Mesenteric fat pad (tissue), 1 donor: ENCODE measurements at places on chromosomes 6 and 20. TPM values are rescaled to one million over a fixed set of nuclear protein-coding genes. Genes with fewer than 3 reads are reported as not detected.

CGAS gene
- 6.0 TPM for total RNA-seq

EFCAB8 gene
- 0.39 TPM for total RNA-seq

ZNF343 gene
- 14.4 TPM for total RNA-seq

DPPA5 gene
- not detected for total RNA-seq

KDM1B gene
- 13.3 TPM for total RNA-seq

CMTR1 gene
- total RNA-seq: 28.5 TPM

FAXC gene
- total RNA-seq: not detected

NKAPL gene
- total RNA-seq: 3.1 TPM

FAM210B gene
- 48.3 TPM for total RNA-seq

SAMD3 gene
- 0.84 TPM for total RNA-seq

LZTS3 gene
- total RNA-seq: 6.2 TPM

LY6G5B gene
- 15.5 TPM for total RNA-seq

EYA4 gene
- 1.0 TPM for total RNA-seq

MDFI gene
- 21.7 TPM for total RNA-seq

MCHR2 gene
- total RNA-seq: not detected

HAO1 gene
- not detected for total RNA-seq

CFB gene
- 38.0 TPM for total RNA-seq

APOM gene
- total RNA-seq: 3.3 TPM

ATP9A gene
- 109 TPM for total RNA-seq

SRSF12 gene
- total RNA-seq: 1.5 TPM

DDO gene
- 3.2 TPM for total RNA-seq

ULBP3 gene
- total RNA-seq: 3.0 TPM

SPTLC3 gene
- total RNA-seq: 6.5 TPM

TRIM31 gene
- not detected for total RNA-seq

ROMO1 gene
- total RNA-seq: 141 TPM

ACSS1 gene
- 14.3 TPM for total RNA-seq

PRDM13 gene
- not detected for total RNA-seq

MOXD1 gene
- total RNA-seq: 2.2 TPM

PRSS35 gene
- 0.26 TPM for total RNA-seq

LHFPL5 gene
- total RNA-seq: not detected

CDSN gene
- total RNA-seq: not detected

RSPH9 gene
- total RNA-seq: not detected

BPI gene
- not detected for total RNA-seq

PI16 gene
- 22.5 TPM for total RNA-seq

LTB gene
- total RNA-seq: 1.4 TPM

SNPH gene
- total RNA-seq: 4.9 TPM

RNF182 gene
- total RNA-seq: 1.7 TPM

SYCP2L gene
- 0.93 TPM for total RNA-seq

MLIP gene
- 0.29 TPM for total RNA-seq

NMBR gene
- not detected for total RNA-seq
